Muscle of arm (tissue), 14 donors: ENCODE measurements at places on chromosomes 7 and 10. TPM values are rescaled to one million over a fixed set of nuclear protein-coding genes. Genes with fewer than 3 reads are reported as not detected.

DNA sequence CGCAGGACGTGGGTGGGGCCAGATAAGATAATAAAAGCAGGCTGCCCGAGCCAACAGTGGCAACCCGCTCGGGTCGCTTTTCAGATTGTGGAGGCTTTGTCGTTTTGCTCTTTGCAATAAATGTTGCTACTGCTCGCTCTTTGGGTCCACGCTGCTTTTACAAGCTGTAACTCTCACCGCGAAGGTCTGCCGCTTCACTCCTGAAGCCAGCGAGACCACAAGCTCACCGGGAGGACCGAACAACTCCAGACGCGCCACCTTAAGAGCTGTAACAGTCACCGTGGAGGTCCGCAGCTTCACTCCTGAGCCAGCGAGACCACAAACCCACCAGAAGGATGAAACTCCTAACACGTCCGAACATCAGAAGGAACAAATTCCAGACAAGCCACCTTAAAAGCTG is 286.6 kb upstream of the MAGI2 start:
- DNase-seq, result no peak

DNA sequence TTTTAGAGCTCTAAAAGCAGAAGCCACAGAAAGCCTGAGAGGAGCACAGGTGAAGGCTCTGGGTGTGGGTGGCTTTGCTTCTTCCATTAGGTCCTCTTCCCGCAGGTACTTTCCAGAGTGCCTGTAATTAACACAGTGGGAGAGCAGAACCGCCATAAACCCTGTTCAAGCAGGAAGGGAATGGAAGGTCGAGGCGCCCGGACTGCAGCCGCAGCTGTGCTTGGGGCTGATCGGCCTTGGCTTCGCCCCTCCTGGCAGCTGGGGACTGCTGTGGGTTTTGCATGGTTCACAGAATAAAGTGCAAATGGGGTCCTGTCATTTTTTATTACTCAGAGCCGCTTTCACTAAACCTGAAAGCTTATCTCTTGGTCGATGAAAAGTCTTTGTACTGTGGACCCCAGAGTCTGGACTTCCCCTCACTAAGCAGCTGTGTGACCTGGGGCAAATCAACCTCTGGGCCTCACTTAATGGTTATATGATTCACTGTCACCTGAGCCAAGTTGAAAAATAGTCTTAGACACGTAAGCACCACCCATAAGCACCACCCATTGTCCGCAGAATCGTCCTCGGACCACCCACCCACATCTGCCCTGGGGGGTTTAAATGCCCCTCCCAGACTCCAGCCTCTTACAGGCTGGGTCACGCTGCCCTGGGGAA is 100.9 kb downstream of the XRCC2 start:
- DNase-seq, result no peak

DNA sequence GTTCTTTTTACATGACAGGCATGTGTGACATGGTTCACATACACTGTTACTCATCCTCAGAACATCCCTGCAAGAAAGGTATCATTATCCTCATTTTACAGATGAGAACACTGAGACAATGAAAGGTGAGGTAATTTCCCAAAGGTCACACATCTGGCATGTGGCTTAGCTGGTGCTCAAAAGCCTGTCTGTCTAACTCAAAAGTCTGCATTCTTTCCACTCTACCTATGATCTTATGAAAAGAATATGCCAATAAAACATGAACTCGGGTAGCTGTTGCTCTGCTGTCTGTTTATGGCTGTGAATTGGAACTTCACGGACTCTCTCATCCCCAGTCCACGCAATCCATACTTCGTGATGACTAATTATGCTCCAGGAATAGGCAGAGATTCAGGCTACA is 79.0 kb upstream of the ODAD2 start:
- DNase-seq, result no peak

DNA sequence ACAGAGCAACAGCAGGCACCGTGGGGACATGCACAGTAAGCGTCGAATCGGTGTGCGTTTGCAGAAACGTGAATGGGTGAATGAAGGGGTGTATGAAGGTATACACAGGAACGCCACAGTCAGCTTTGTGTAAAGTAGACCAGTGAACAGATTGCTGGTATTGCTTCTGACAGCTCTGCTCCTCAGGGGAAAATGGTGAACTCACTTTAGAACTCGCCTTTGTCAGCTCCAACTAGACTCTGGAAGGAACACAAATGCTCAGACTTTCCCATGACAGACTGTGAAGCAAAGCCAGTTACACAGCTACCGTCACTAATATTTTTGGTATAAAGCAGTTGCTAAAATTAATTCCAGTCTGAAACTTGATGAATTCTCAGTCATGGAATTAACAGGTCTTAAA is 78.9 kb downstream of the CUX1 start:
- DNase-seq, result no peak

GRCh38 chr10:20147684-20148083 is 331.5 kb downstream of the PLXDC2 start:
- no peak for DNase-seq

DNA sequence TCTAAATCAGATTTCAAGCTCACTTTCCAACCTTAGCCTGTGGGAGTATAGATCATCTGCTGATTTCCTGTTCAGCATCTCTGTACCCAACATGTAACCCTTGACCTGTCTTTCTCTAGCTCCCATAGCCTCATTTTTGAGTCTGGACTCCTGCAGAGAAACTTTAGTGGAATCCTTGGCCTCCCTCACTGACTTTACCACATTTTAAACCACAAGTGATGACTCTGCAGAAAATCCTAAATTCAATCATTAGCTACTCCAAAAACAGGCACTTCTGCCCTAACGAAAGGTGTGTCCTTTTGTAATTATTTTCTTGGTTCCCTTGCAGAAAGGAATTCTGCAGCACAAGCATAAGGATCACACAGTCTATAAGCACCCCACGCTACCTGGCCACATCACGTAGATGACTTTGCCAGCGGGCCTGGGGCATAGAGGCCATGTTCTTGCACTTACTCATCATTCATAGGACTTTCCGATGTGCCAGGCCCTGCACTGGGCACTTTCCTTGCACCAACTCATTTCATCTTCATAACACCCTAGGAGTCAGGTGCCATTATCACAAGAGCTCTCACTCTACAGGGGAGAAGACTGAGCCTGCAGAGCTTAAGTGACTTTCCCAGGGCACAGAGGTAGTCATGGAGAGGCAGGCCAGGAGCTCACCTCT is 57.2 kb upstream of the OPALIN start:
- DNase-seq, result no peak

DNA sequence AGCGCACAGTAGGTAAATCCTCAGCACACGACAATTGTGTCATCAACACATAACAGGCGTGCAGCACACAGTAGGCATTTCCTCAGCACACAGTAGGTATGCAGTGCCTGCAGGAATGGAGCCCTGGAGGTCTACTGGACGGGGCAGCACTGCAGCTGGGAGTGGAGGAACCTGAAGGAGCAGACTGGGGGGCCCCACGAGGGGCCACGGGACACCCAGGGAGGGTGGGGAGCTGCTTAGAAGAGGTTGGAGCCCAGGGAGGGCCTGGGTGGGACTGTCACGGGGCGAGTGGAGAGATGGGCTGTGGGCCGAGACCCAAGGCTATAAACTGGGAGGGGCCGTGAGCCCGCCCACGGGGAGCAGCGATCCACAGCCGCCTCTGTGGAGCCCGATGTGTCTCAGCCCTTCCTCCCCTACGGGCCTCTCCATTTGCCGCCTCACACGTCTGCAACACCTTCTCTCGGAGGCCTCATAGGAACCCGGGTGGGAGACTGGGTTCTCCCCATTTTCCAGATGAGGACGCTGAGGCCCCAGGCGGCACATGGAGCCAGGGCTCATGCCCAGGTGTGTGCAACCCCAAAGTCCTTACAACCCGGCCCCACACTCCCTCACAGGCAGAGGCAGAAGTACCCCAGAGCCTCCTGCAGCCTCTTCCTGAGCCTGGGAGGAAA is 101.5 kb downstream of the MICALL2 start:
- no peak for DNase-seq

GRCh38 chr7:33530664-33531063 is 374.7 kb upstream of the BMPER start:
- no peak for DNase-seq

DNA sequence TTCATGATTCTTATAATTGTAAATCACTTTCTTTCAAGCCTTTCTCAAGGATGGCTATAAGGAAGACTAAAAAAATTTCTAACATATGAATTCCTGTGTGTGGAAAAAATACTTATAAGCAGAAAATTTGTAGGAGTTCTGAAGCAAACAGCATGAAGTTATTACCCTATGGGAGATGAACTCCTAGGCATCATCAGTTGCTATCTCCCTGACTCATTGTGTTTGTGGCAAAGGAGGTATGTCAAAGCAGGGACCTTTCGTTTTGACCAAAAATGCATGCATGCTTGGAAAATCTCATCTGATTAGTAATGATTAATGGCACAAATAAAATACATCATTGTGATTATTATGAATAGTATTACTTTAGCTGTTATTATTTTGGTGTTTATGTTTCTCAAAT is 59.4 kb downstream of the CALCR start:
- no peak for DNase-seq

- DNase-seq, result no peak
These were observed 190.3 kb downstream of the DNAJB6 start for GRCh38 chr7:157526913-157527634.

- no peak for DNase-seq
These were observed 44.5 kb upstream of the AGR3 start for GRCh38 chr7:16926283-16926682.

GRCh38 chr7:78712111-78712510 is 741.4 kb downstream of the MAGI2 start:
- DNase-seq, result no peak

- DNase-seq, result no peak
These were observed 71.8 kb upstream of the IGFBP3 start for GRCh38 chr7:45992826-45993225.

DNA sequence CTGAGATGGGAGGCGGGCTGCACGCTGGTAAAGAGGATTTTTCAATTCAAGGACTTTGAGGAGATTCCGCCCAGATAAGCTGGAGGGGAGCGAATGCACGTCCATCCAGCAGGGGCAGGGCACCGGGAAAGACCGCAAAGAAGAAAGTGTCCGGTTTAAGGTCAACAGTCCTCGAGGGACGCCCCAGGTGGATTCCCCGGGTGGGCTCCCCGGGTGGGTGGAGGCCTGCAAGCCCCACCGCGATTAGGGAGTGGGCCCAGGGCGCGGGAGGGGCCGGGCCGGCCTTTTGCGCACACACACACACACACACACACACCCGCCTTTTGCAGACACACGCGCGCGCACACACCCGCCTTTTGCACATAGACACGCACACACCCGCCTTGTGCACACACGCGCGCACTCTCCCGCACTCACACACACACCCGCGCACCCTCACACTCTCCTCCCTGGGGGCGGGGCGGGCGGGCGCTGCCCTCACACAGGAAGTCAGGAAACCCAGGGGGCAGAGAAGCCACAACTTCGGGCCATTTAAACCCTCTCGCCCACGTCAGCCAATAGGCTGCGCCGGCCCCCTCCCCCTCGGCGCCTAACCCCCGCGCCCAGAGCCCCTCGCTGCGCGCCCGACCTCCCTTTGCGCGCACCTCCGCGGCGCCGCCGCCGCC is 615 bp downstream of the ARHGAP12 start:
- DNase-seq, result peak; percentile 58

The CALD1 gene
- polyA plus RNA-seq, result 112 TPM

The IL6 gene
- polyA plus RNA-seq, result 1.1 TPM

The H2BK1 gene
- polyA plus RNA-seq, result not detected

The OR2A12 gene
- not detected for polyA plus RNA-seq

The VENTX gene
- not detected for polyA plus RNA-seq
